ENCODE measurements at places on chromosomes 4 and X. TPM values are rescaled to one million over a fixed set of nuclear protein-coding genes. Genes with fewer than 3 reads are reported as not detected.

The PAGE2B gene
- total RNA-seq, result not detected

The VCX3B gene
- total RNA-seq, result not detected

The OPRPN gene
- not detected for total RNA-seq

The RASGEF1B gene
- total RNA-seq, result not detected

The TXK gene
- not detected for total RNA-seq

The NRK gene
- total RNA-seq, result 21.9 TPM

The TEX13D gene
- total RNA-seq, result not detected

The DRD5 gene
- not detected for total RNA-seq

The ATP11C gene
- 27.6 TPM for total RNA-seq

The CTAG2 gene
- total RNA-seq, result not detected

The COL4A6 gene
- 1.3 TPM for total RNA-seq

The MAGEE1 gene
- total RNA-seq, result 0.47 TPM

The PAGE2 gene
- total RNA-seq, result not detected

The SMIM10L2A gene
- 0.43 TPM for total RNA-seq

The C4orf51 gene
- total RNA-seq, result not detected

The GAGE12F gene
- not detected for total RNA-seq

The IL2 gene
- not detected for total RNA-seq

The FNIP2 gene
- 4.6 TPM for total RNA-seq

The ASB5 gene
- not detected for total RNA-seq

The PLAC1 gene
- total RNA-seq, result 0.93 TPM

The UBQLN2 gene
- total RNA-seq, result 17.5 TPM

The TMPRSS11D gene
- total RNA-seq, result not detected

The FGFR3 gene
- 1.2 TPM for total RNA-seq

The NDUFC1 gene
- total RNA-seq, result 23.3 TPM

The CHST7 gene
- total RNA-seq, result 14.4 TPM

The MAGEA8 gene
- total RNA-seq, result not detected

The TEC gene
- total RNA-seq, result not detected

The SPANXB1 gene
- not detected for total RNA-seq

Measured in pericardium fibroblast (primary cell).